Renal cortical epithelial cell (primary cell): ENCODE measurements at places on chromosomes 1 and 21. TPM values are rescaled to one million over a fixed set of nuclear protein-coding genes. Genes with fewer than 3 reads are reported as not detected.

SYCP1 gene
- not detected in 2 replicates for total RNA-seq

GRCh38 chr1:113856401-113856790 lies 15.1 kb downstream of the PTPN22 start:
- no peak for DNase-seq

GRCh38 chr1:66831529-66832239 lies 30.6 kb upstream of the INSL5 start:
- no peak for DNase-seq

- DNase-seq: no peak
Measured at GRCh38 chr1:240495601-240496000, 116.4 kb downstream of the GREM2 start.

DNA sequence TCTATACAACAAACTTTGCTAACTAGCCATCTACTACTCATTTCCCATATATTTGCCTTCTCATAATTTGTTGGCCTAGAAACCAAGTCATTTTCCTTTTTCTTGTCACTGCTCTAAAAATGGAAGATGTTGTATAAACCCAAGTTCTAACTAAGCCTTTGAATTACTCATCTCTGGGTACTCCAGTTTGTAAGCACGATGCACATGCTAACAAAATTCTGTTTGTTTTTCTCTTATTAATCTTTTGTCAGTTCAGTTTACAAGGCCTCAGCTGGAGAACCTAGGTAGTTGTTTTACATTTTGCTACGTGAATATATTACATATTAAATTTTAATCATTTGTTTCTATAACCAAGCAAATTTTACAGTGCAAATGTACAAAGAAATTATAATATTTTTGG lies 663.2 kb upstream of the RGS18 start:
- DNase-seq: no peak

DNA sequence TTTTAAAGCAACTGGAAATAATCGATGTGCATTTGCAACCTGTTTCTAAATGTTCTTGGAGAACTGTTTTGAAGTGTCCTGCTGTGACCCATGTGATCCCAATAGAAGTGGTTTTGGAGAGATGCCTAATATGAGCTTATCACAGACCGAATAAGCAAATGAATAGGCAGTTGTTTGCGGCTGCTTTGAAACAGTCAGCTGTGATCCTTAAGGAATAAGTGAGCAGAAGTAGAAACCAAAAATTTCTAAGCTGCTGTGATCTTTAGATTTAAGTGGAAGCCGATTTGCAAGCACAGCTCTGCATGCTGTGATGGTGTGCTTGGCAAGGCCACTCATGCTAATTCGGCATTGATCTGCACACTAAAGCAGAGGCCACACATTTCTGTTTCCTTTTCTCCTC lies 329.5 kb upstream of the DUSP10 start:
- no peak for DNase-seq

ZYG11A gene
- total RNA-seq: 0.75 and 4.5 TPM in 2 replicates

DSCAM gene
- not detected in 2 replicates for total RNA-seq
